ENCODE measurements at places on chromosomes 12 and 14.

DNA sequence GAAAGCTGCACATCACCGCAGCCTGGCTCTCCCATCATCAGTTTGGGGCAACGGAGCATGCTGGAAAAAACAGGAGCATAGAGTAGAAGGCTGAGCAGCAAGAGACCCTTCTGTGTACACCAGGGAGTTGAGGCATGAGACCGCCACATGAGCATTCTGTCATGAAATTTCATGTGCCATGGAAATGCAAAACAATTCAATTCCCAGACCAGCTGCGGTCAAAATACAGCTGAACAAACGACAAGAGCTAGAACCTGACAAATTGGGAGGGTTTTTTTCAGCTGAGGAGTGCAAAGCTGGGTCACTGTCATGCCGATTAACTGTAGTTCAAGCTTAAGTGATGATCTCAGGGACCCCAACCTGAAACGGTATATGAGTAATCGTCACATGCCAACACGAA, 37.1 kb downstream of the TMEM30B start:
- no peak for DNase-seq

DNA sequence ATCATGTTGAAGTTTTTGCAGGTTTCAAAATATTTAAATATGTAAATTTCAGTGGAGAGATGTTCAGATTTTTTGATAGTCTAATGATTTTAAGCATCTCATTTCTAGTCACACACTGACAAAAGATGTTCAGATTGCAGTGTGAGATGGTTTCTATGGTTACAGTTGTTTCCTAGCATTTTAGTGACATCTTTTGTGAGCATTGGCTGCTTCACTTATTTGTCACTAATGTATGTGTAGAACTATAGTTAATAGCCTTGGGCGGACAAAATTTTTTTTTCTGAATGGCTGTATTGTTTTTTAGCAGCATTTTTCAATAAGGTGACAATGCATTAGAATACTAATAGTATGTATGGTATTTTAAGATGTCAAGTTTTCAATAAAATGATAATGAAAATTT, 315.6 kb upstream of the PRKD1 start:
- DNase-seq = no peak

GRCh38 chr14:76644855-76645518, 116.3 kb upstream of the VASH1 start:
- no peak for DNase-seq

DNA sequence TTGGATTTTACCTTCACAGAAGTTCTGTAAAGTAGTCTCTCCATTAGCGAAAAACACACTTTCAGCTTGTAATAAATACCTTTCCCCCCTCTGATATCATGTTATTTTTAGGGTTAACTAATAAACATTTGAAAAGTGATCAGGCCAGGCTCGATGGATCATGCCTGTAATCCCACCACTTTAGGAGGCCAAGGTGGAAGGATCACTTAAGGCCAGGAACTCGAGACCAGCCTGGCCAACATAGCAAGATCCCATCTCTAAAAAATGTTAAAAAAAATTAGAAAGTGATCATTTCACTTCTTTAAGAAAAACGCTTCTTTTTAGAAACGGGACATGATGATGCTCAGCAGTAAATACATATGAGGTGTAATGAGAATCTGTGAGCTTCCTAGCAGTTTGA, 2.0 kb downstream of the CDKL1 start:
- DNase-seq = no peak

DNA sequence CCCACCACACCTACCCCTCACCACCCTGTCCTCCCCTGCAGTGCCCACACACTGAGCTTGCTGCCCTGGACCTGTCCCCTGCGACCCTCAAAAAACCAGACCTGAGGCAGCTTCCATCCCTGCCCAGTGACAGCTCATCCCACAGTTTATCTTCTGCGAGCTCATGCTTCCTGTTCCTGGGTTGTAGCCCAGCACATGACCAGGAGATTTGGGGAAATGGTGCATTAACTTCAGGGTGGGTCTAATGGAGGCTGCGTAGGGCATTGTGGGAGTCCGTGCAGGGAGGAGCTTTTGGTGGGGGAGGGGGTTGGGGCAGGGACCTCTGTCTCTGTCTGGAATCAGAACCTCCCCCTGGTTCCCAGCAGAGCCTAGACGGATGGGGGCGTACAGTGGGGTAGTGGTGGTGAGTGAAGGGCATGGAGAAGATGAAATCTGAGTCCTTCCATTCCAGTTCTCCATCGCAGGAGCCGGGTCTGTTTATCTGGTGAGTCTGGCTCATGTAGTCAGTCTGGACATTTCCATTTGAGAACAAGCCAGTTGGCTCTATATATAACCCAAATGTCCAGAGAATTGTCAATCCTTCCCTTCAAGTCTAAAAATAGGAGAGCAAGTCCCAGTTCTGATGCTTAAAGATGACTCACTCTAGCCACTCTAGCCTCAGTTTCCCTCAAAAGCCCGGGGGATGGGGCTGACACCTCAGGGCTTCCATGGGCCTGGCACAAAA, 270.9 kb downstream of the CACNA1C start:
- DNase-seq = no peak

DNA sequence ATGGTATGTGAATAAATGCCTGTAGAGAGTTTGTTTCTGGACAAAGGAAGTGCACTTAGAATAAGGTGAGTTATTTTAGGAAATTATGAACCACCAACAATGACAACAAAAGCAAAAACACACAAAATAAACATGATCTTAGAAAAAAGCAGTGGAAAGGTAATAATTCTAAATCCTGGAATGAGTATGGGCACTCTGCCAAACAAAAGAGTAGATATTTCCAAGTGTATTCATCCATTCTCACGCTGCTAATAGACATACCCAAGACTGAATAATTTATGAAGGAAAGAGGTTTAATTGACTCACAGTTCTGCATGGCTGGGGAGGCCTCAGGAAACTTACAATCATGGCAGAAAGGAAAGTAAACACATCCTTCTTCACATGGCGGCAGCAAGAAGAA, 269.3 kb upstream of the NPAS3 start:
- no peak for DNase-seq

DNA sequence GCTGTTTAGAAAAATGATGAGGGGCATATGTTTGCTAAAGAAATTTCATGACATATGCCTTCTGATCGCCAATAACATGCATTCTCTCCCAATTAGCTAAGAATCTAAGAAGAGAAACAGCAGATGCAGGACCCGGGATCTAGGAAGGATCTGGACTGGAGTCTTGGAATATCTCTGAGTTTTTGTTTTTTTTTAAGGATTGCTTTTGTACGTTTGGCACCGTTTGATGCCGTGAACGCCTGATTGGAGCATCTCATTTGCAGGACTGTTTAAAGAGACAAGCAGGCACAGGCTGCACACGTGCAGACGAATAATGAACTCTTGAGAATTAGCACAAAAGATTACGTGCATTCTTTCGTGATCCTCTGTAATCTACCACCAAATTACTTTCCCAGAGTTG, 13.6 kb downstream of the EML1 start:
- DNase-seq = no peak

GRCh38 chr12:53197011-53197640, 9.9 kb downstream of the ITGB7 start:
- DNase-seq = no peak

GRCh38 chr12:108675792-108676191, 42.1 kb upstream of the SELPLG start:
- DNase-seq = no peak

DNA sequence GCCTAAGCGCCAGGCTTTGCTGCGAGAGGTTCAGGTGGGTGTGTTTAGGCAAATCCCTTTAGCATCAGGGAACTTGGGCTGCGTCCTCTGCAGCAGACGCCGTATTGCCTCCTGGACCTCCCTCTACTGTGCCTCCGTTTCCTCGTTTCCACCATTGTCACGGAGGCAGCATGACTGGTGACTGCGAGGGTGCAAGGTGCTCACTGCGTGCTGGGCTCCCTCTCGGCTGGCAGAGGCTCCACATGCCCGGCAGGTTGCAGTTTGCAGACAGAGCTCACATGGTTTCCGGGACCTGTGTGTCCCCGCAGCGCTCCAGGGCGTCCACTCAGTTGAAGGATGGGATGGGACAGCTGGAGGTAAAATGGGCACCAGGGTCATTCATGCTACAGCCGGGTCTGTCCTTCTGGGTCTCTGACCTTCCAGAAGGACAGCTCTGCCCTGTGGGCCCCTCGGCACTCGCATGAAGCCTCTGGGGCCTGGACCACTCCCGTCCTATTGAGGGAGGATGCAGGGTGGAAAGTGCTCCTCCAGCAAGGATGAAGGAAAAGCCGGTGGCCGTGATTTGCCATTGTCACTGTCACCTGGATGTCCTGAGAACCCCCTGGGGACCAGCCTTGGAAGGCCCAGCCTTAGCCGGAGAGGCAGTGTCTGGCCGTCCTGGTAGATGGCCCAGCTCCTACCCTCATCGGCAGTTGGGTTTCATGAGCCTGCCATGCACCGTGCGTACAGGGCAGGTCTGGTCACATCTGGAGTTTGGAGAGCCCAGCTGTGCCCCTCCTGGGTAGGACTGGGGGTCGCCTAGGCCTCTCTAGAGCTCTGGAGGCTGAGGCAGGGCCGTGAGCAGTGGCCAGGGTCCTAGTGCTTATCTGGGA, 146.5 kb downstream of the KIF26A start:
- DNase-seq = peak; percentile 46

GRCh38 chr12:89251342-89252271, 100.7 kb downstream of the DUSP6 start:
- no peak for DNase-seq

GRCh38 chr12:126776026-126776655, 1490.8 kb upstream of the TMEM132C start:
- no peak for DNase-seq

DNA sequence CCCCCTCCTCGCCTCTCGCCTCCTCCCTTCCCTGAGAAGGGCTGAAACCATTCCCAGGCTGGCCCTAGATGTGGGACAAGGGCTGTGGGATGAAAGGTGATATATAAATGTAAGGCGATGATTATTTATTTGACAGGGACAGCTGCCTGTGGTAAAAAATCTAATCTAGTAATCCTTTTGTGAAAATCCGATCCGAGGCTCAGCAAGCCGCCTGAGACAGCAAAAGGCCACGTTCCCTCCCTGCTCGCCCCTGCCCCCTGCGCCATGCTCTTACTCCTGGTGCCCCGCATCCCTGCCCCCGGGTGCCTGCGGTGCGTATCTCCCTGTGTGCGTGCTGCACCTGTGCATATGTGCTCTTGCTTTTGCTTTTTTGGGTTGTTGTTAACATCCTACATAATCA, 65.2 kb downstream of the TSPAN9 start:
- DNase-seq = no peak

GRCh38 chr12:130164216-130164542, 1.9 kb downstream of the FZD10 start:
- DNase-seq = no peak

All from upper lobe of right lung (tissue), 1 donor.